Right renal cortex interstitium (tissue), 3 donors: ENCODE measurements at places on chromosomes 2 and 18. TPM values are rescaled to one million over a fixed set of nuclear protein-coding genes. Genes with fewer than 3 reads are reported as not detected.

Gene STAMBP
- polyA plus RNA-seq: 64.2 TPM

Gene TXNDC2
- polyA plus RNA-seq: not detected

Gene CFAP53
- 4.6 TPM for polyA plus RNA-seq

Gene CMPK2
- polyA plus RNA-seq: 4.2 TPM

Gene BMP10
- not detected for polyA plus RNA-seq

Gene NCKAP1
- polyA plus RNA-seq: 137 TPM

Gene GCKR
- not detected for polyA plus RNA-seq

Gene LYG1
- 4.0 TPM for polyA plus RNA-seq

Gene HES6
- 3.6 TPM for polyA plus RNA-seq

Gene CTLA4
- polyA plus RNA-seq: not detected

Gene COL3A1
- polyA plus RNA-seq: 1,115 TPM

Gene ATP6V1B1
- polyA plus RNA-seq: 68.8 TPM

Gene ALPG
- polyA plus RNA-seq: not detected

Gene TUBA4B
- 0.49 TPM for polyA plus RNA-seq

DNA sequence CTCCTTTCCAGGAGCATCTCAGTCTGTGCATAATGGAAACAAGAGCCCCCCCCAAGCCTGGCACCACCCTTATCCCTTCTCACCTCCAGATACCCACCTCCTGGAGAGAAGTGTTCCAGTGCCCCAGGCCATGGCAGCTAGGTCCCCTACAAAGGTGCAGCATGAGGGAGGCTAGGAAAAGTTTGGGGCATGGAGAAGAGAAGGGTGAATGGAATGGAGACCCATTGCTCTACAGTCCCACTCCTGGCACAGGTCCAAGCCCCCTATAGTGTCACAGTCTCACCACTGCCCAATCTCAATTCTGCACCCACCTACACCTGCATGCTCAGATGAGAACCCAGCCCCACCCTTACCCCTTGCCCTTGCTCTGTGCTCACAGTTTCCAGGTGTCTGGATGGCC is 897 bp downstream of the SLC23A3 start:
- DNase-seq: no peak

GRCh38 chr2:55771612-55772011 is 78.0 kb upstream of the PNPT1 start:
- no peak for DNase-seq

DNA sequence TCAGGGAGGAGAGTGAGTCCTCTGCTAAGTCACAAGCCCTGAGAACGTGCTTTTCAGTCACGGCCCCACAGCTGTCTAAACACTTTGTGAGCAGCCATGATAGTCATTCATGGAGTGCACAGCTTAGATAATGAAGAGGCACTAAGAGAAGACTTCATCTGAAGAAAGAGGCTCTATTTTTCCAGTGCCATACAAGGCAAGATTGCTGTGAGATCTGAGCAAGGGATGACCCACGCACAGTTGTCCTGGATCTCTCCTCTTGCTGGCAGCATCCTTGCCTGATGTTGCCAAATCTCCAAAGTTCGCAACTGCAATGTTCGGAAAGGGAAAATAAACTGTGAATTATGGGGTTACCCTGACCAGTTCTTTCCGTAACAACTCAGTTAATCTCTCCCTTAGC is 418.7 kb downstream of the MEIS1 start:
- no peak for DNase-seq

DNA sequence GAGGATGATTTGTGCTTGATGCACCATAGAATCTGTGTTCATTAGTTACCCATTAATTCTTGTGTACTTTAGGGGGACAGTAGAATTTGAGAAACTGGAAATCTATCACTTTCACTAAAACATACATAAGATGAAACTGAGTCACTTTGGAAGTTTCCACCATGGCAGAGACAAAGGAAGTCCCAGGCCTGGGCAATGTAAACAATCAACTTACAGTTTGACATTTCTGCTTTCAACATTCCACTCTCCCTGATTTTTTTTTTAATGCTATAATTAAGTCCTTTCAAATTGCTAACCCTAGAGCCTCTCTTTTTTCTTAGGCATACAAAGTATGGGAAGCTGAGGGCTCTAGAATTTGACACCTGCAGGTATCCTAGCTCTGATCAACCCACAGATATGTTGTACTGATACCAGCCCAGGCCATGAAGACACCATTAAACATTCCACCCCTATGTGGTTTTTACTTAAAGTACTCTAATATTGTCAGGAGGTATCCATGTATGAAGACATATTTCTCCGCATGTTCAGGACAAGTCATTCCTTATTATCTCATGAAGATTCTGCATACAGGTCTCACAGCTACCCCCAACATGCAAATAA is 88.5 kb upstream of the GLS start:
- DNase-seq: no peak

DNA sequence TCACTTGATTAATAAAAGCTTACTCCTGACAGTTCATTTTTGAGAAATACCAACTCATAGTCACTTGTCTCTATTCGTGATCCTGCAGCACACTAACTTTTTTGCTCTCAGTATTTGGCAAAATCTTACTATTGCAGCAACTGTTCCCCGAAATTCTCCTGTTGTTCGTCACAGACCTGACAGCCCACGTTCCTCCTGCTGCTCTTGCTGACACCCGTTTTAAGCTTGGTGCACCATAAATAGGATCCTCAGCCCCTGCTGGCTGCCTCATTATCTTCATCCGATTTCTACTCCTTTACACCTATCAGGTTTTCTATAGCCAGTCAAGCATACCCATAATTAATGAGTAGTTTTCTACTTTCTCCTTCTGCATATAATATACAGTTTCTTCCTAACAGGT is 368.8 kb downstream of the PLCL1 start:
- no peak for DNase-seq

DNA sequence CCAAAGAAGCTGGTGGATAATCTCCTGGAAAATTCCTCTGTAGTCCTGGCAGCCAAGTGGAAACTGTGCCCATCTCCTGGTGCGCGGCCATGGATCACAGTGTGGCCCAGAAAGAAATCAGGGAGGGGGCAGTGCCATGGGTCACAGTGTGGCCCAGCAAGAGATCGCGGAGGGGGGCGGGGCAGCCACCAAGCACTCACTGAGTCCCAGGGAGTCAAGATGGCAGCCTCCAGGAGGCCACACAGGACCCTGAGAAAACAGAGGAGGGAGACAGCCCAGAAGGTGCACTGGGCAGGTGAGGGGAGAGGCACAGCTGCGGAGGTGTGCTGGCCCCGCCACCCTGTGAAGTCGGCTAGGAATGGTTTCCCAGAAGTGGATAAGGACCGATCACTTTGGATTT is 8.1 kb upstream of the ATP6V1B1 start:
- DNase-seq: no peak

DNA sequence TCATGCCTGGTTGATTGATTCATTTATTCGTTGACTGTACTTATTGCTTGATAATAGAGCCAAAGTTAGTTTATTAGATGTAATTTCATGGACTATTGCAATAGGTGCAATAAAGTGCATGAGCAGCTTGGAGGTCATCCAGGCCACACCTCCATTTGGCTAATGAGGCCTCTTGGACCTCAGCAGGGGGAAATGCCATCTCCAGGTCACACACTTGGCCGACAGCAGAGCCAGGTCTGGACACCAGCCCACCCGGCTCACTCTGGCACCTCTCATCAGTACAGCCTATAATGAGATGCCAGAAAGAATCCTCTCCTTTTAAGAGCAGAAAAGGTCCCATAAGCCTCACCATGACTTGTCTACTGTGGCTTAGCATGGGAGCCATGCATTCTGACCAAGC is 71.2 kb upstream of the AFF3 start:
- no peak for DNase-seq

- no peak for DNase-seq
Observed at GRCh38 chr2:26429779-26430578, 28.3 kb downstream of the DRC1 start.

DNA sequence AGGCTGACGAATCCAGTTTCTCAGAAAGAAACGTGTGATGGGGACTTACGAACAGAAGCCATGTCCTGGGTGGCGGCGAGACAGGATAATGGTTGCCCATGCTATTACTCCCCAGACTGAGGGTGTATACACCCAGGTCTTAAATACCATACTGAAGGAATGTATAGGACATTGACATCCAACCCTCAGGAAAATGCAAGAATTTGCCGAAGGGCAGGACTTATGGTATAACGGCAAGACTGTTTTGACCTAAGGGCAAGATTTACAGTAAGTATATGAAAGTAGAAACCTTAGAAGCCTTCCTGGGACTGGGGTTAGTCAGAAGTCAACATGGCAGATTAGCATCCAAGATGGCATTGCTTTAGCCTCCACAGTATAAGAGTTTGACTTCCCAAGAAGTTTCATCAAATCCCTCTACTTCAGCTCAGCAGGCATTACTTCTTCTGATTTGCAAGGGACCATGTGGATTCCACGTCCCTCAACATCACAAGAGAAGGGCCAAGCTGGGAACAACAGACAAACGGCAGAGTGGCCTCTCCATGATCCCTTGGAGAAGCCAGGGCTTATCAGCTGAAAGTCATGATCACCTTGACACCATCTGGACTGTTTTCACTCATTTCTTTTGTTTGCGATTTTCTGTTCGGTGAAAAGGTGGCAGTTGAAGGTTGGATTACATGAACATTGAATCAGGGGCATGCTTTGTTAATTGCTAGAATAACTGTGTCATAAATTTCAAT is 21.1 kb downstream of the ST3GAL5 start:
- no peak for DNase-seq

GRCh38 chr2:112776113-112776512 is 8.2 kb downstream of the IL1A start:
- no peak for DNase-seq

GRCh38 chr2:4678927-4679326 is 975.6 kb downstream of the DCDC2C start:
- DNase-seq: no peak

- no peak for DNase-seq
Observed at GRCh38 chr2:199973703-199974102, 18.3 kb downstream of the MAIP1 start.

DNA sequence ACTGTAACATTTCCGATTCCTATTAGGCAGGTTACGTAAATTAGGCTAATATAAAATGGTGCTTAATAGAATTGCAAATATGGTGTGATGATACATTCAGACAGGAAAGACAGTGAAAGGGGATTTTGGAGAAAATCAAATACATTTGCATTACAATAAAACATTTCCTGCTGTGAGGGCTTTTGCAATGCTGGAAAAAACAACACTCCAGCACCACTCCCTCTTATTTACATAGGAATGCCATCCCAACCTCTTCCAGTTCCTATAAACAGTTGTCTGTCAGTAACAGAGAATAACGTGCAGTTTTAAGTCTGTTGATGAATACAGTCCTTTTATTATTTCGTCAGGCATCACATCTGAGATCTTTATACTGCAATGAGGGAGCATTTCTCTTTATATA is 298.8 kb upstream of the FANCL start:
- DNase-seq: no peak

DNA sequence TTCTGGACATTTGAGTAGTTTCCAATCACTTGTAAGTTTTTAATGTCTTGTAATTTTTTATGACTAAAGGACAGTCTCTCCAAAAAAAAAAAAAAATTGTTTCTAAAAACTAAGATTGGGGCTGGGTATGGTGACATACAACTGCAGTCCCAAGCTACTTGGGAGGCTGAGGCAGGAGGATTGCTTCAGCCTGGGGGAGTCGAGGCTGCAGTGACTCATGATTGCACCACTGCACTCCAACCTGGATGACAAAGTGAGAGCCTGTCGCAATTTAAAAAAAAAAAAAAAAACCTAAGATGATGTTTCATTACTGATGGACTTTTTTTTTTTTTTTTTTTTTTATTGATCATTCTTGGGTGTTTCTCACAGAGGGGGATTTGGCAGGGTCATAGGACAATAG is 34.4 kb upstream of the PKDCC start:
- no peak for DNase-seq

- DNase-seq: no peak
Observed at GRCh38 chr18:53018791-53019190, 678.8 kb downstream of the DCC start.

GRCh38 chr2:238493880-238494572 is 67.3 kb downstream of the ASB1 start:
- no peak for DNase-seq

- DNase-seq: no peak
Observed at GRCh38 chr18:4705894-4706293, 250.8 kb upstream of the DLGAP1 start.

- DNase-seq: no peak
Observed at GRCh38 chr18:43919551-43919950, 642.3 kb upstream of the SYT4 start.

DNA sequence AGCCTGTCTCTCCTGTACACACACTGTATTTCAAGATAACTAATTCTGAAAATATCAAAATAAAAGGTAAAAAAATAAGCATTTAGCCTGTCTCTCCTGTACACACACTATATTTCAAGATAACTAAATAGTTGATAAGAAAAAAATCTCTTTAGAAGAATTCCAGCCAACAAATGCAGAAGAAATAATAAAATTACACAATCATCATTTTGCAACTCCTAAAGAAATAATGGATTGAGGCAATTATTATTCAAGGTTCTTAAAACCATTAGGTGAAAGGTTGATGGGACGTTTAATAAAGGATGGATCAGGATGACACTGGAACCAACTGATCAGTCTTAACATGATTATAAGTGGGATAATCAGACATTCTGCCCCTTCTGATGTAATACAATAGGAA is 148.0 kb upstream of the FN1 start:
- DNase-seq: no peak
